Right lobe of liver (tissue), 6 donors: ENCODE measurements at places on chromosomes 6 and 20. TPM values are rescaled to one million over a fixed set of nuclear protein-coding genes. Genes with fewer than 3 reads are reported as not detected.

- H3K36me3 ChIP-seq = no peaks in the 10 kb centered on the region
- no peaks in the 10 kb centered on the region for H3K4me1 ChIP-seq
- H3K4me3 ChIP-seq = no peak overlapping the region
- H3K27me3 ChIP-seq = no peaks in the 10 kb centered on the region
These were observed 79.9 kb upstream of the BHLHE23 start for GRCh38 chr20:63086421-63087235.

DNA sequence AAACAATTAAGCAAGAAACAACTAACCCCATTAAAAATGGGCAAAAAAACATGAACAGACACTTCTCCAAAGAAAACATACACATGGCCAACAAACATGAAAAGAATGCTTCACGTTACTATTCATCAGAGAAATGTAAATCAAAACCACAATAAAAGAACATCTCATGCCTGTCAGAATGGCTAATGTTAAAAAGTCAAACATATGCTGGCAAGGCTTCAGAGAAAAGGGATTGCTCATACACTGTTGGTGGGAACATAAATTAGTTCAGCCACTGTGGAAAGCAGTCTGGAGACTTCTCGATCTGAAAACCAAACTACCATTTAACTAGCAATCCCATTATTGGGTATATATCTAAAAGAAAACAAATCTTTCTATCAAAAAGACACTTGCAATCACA lies 217.5 kb downstream of the TINAG start:
- H3K36me3 ChIP-seq = no peaks in the 10 kb centered on the region
- H3K27me3 ChIP-seq = no peaks in the 10 kb centered on the region
- no peak overlapping the region for H3K4me3 ChIP-seq
- H3K27ac ChIP-seq = no peak overlapping the region
- no peaks in the 10 kb centered on the region for H3K4me1 ChIP-seq

GRCh38 chr20:61503106-61503505 lies 251.0 kb downstream of the CDH4 start:
- no peaks in the 10 kb centered on the region for H3K27me3 ChIP-seq
- no peak overlapping the region for H3K27ac ChIP-seq
- H3K36me3 ChIP-seq = no peaks in the 10 kb centered on the region
- no peak for DNase-seq

DNA sequence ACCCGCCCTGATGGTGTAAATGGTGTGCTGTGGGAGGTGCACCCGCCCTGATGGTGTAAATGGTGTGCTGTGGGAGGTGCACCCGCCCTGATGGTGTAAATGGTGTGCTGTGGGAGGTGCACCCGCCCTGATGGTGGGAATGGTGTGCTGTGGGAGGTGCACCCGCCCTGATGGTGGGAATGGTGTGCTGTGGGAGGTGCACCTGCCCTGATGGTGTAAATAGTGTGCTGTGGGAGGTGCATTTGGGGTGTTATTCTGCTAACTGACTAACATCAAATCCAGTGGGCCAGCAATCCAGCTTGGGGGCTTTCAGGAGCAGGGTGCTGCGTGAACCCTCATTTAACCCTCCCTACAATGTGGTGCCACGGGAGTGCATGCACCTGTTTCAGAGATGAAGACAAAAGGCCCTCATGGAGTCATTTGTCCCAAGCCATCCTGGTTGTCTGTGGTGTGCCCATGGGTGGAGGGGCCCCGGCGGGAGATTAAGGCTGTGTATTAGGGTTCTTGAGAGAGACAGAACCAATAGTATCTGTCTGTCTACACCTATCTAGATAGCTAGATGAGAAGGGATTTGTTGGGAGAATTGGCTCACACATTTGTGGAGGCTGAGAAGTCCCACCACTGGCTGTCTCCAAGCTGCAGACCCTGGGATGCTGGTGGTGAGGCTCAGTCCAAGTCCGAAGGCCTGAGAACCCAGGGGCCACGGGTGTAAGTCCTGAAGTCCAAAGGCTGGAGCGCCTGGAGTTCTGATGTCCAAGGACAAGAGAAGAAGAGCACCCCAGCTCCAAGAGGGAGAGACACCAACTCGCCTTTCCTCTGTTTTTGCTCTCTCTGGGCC lies 39.2 kb downstream of the TMEM242 start:
- no peak overlapping the region for H3K4me3 ChIP-seq
- no peaks in the 10 kb centered on the region for H3K36me3 ChIP-seq
- no peak for DNase-seq
- no peaks in the 10 kb centered on the region for H3K27me3 ChIP-seq
- H3K27ac ChIP-seq = no peak overlapping the region

- H3K27ac ChIP-seq = peak overlapping the region; percentile 51
- no peaks in the 10 kb centered on the region for H3K36me3 ChIP-seq
- peak overlapping the region; percentile 87 for H3K4me3 ChIP-seq
- H3K4me1 ChIP-seq = no peaks in the 10 kb centered on the region
- no peak for DNase-seq
These were observed 717 bp upstream of the ASF1A start for GRCh38 chr6:118893064-118893806.

DNA sequence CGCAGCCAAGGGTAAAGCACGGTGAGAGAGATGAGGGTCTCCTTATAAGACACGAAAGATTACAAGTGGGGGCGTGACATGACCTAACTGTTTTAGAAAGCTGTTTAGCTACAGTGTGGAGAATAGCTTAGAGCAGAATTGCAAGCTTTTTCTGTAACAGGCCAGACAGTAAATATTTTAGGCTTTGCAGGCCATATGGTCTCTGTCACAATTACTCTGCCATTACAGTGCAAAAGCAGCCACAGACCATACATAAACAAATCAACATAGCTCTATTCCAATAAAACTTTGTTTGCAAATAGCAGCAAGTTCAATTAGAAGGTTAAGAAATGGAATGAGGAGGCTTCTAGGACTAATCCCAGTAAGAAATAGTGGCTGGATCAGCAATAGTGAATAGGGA lies 16.8 kb downstream of the PGM3 start:
- no peak overlapping the region for H3K4me3 ChIP-seq
- H3K36me3 ChIP-seq = peaks cover 53% of the 10 kb centered on the region
- no peak for DNase-seq
- H3K27ac ChIP-seq = no peak overlapping the region

GRCh38 chr20:6993011-6993410 lies 225.5 kb downstream of the BMP2 start:
- H3K27me3 ChIP-seq = no peaks in the 10 kb centered on the region
- H3K36me3 ChIP-seq = no peaks in the 10 kb centered on the region
- H3K27ac ChIP-seq = no peak overlapping the region
- no peak overlapping the region for H3K4me3 ChIP-seq
- no peak for DNase-seq
- no peaks in the 10 kb centered on the region for H3K4me1 ChIP-seq

DNA sequence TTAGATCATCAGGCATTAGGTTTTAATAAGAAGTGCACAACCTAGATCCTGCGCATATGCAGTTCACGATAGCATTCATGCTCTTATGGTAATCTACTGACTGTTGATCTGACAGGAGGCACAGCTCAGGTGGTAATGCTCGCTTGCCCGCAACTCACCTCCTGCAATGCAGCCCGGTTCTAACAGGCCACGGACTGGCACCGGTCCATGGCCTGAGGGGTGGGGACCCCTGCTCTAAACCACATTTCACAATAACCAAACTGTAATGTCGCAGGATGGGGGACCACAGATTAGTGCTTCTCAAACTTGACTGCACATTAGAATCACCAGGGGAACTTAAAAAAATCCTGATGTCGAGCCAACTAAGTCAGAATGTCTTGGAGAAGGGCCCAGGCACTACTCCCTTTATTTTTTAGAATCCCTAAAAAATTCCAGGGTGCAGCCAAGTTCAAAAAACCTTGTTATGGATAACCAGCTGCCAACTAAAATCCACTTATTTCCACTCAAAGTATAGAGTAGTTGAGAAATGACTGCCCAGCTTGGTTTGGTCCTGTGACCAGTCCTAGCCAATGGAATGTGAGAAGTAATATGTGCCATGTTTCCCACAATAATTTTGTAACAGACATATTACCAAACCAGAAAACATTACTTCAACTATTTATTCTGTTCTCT lies 3.1 kb downstream of the SHPRH start:
- no peaks in the 10 kb centered on the region for H3K36me3 ChIP-seq
- no peak overlapping the region for H3K4me3 ChIP-seq
- H3K27me3 ChIP-seq = no peaks in the 10 kb centered on the region
- H3K27ac ChIP-seq = no peak overlapping the region
- H3K4me1 ChIP-seq = no peaks in the 10 kb centered on the region

DNA sequence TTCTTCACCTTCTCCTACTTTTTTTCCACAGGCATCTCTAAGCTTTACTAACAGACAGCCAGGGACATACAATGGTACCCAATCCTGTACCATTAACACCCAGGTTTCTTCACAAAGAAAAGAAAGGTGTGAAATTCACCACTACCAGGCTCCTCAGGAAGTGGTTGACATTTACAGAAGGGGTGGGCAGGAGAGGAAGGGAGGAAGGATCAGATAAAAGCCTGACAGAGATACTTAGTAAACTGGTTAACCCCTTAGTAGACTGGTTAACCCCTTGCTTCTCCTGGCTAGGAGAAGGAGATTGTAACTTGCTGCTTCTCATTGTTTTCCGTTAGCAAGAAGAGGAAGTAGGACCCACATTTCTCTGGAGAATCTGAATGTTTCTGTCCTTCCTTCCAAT lies 7.2 kb downstream of the SAMD3 start:
- no peak overlapping the region for H3K27ac ChIP-seq
- H3K36me3 ChIP-seq = no peaks in the 10 kb centered on the region
- no peak for DNase-seq
- no peaks in the 10 kb centered on the region for H3K27me3 ChIP-seq
- H3K4me3 ChIP-seq = no peak overlapping the region
- no peaks in the 10 kb centered on the region for H3K4me1 ChIP-seq

The HLA-DRB5 gene
- 2.0 TPM for total RNA-seq

The OR2H1 gene
- not detected for total RNA-seq

The ETV7 gene
- total RNA-seq = 0.63 TPM

The SLC44A4 gene
- not detected for total RNA-seq
